Effector memory CD4-positive, alpha-beta T cell (primary cell): ENCODE measurements at places on chromosomes 6 and 20.

DNA sequence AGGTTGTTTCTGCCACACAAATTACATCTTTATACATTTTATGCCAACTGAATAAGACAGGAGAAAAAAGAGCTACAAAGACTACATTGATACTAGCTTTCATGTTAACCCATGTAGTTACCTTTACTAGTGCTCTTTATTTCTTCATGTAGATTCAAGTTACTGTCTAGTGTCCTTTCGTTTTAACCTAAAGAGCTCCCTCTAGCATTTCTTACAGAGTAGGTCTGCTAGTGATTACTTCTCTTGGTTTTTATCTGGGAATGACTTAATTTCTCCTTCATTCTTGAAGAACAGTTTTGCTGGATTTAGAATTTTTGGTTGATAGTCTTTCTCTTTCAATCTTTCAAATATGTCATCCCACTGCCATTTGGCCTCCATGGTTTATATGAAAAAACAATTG is 21.2 kb upstream of the NOP56 start:
- H3K27ac ChIP-seq = no peak overlapping the region
- H3K36me3 ChIP-seq = no peaks in the 10 kb centered on the region
- H3K4me1 ChIP-seq = no peaks in the 10 kb centered on the region
- H3K4me3 ChIP-seq = no peak overlapping the region
- no peaks in the 10 kb centered on the region for H3K27me3 ChIP-seq
- no peak for DNase-seq

- peak; percentile 56 for DNase-seq
- peaks cover 20% of the 10 kb centered on the region for H3K4me1 ChIP-seq
- H3K27me3 ChIP-seq = no peaks in the 10 kb centered on the region
- H3K36me3 ChIP-seq = no peaks in the 10 kb centered on the region
- peak within 1 kb of the TSS; percentile 47 for H3K27ac ChIP-seq
These were observed at the start of gene SLC23A2 for GRCh38 chr20:5001174-5002076. Gene SLC23A2 (minus strand): TSS chr20:5001510. CDS start chr20:4932562, 68,948 bp downstream.

DNA sequence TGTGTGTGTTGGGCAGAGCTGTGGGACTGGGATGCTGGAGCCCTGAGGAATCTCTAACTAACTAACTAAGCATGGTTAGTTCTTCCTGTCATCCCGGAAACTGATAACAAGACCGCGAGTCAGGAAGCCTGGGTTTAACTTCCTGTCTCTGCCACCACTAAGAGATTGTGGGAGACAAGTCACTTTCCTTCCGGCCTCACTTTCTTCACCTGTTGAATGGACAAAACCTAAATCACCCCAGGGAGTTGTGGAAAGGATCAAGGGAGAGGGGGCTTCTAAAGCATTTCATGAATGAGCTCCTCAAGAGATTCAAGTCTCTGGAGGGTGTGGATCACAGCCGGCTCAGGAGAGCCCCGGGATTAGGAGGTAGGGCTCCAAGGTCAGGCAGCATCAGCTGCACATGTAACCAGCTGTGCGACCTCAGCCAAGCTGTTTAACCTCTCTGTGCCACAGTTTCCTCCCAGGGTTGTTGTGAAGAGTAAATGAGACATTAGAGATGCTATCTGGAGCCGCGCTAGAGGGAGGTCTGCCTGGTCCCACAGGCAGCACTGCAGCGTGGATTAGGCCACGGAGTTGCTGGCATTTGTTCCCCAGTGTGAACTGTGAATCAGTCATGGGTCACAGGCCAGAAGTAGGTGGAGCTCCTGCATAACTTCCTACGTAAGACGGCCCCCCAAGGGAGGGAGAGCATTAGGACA is 105.1 kb downstream of the TOX2 start:
- no peaks in the 10 kb centered on the region for H3K36me3 ChIP-seq
- no peaks in the 10 kb centered on the region for H3K27me3 ChIP-seq
- H3K27ac ChIP-seq = no peak overlapping the region
- H3K4me1 ChIP-seq = peaks cover 22% of the 10 kb centered on the region

DNA sequence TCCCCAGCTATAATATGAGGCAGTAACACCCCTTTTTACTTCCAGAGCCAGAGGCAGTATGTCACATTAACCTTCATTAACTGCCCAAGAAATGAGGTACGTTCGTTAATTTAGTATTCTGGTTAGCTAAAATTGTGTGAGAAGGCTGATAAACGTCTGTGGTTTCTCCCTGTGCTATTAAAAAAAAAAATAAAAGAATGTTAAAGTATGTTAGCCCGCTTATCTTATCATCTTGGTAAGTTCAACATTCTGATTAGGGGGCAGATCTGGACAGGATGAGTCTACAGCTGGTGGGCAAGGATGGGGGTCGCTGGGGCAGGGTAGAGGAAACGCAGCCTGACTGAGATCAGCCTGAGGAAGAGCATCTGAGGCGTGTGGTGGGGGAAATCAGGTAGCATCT is 154.0 kb downstream of the PRL start:
- H3K27ac ChIP-seq = no peak overlapping the region
- DNase-seq = no peak
- no peaks in the 10 kb centered on the region for H3K27me3 ChIP-seq
- no peaks in the 10 kb centered on the region for H3K4me1 ChIP-seq

DNA sequence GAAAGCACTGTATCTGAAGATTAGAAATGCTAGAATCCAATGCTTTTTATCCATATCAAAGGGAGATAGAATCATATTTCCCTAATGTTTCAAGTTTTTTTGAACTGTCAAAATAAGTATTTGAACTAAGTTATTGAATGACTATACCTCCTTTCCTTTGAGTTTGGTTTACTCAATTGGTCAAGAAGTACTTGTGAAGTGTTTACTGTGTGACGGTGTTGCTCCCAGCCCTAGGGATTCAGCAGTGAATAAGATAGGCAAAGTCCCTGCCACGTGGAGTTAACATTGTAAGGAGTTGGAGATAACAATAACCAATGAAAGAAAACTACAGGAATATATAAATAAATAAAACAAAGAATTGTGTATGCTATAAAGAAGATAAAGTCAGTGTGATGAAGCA is 535.9 kb downstream of the FRK start:
- H3K27me3 ChIP-seq = no peaks in the 10 kb centered on the region
- no peaks in the 10 kb centered on the region for H3K4me1 ChIP-seq
- no peak overlapping the region for H3K4me3 ChIP-seq
- no peak overlapping the region for H3K27ac ChIP-seq
- no peak for DNase-seq
- no peaks in the 10 kb centered on the region for H3K36me3 ChIP-seq

DNA sequence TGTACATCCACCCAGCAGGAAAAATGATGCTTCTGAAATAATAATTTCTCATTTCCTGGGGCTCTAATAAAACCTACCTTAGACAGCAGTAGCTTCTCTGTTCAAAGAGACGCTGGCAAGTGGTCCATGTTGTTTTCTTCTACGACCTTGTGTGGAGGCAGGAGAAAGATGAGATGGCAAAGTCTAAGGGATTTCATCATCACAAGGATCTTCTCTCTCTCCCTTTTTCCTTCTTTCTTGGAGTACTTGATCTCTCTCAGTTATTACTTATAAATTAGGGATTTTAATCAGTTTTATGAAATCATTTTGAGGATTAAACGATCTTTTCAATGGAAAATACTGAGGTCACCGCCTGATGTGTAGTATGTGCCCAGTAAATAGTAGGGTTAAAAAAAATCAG is 147.5 kb downstream of the BMP7 start:
- H3K4me1 ChIP-seq = no peaks in the 10 kb centered on the region
- no peak for DNase-seq
- no peaks in the 10 kb centered on the region for H3K36me3 ChIP-seq
- H3K27ac ChIP-seq = no peak overlapping the region
- no peak overlapping the region for H3K4me3 ChIP-seq

GRCh38 chr6:142906945-142907470 is 38.0 kb downstream of the HIVEP2 start:
- DNase-seq = no peak
- peak overlapping the region; percentile 47 for H3K4me3 ChIP-seq
- H3K4me1 ChIP-seq = peaks cover 44% of the 10 kb centered on the region
- peak overlapping the region; percentile 91 for H3K27ac ChIP-seq
- H3K36me3 ChIP-seq = no peaks in the 10 kb centered on the region

GRCh38 chr20:31833130-31833930 is 12.1 kb downstream of the FOXS1 start:
- no peaks in the 10 kb centered on the region for H3K4me1 ChIP-seq
- DNase-seq = peak; percentile 17
- no peaks in the 10 kb centered on the region for H3K36me3 ChIP-seq
- H3K27ac ChIP-seq = no peak overlapping the region
- no peaks in the 10 kb centered on the region for H3K27me3 ChIP-seq
- H3K4me3 ChIP-seq = no peak overlapping the region

- H3K27me3 ChIP-seq = no peaks in the 10 kb centered on the region
- no peak for DNase-seq
- H3K4me3 ChIP-seq = no peak overlapping the region
- no peaks in the 10 kb centered on the region for H3K36me3 ChIP-seq
- H3K4me1 ChIP-seq = no peaks in the 10 kb centered on the region
These were observed 280.1 kb upstream of the RGS17 start for GRCh38 chr6:153411070-153411648.

- DNase-seq = no peak
- H3K27me3 ChIP-seq = no peaks in the 10 kb centered on the region
- no peak overlapping the region for H3K4me3 ChIP-seq
- no peak overlapping the region for H3K27ac ChIP-seq
These were observed 54.0 kb upstream of the IPCEF1 start for GRCh38 chr6:154410619-154411072.

GRCh38 chr20:44730441-44730840 is 15.2 kb upstream of the KCNK15 start:
- H3K27me3 ChIP-seq = no peaks in the 10 kb centered on the region
- H3K36me3 ChIP-seq = no peaks in the 10 kb centered on the region
- H3K4me3 ChIP-seq = no peak overlapping the region
- DNase-seq = no peak

GRCh38 chr20:1435337-1435699 is 31.3 kb downstream of the NSFL1C start:
- peaks cover 13% of the 10 kb centered on the region for H3K4me1 ChIP-seq
- no peak overlapping the region for H3K4me3 ChIP-seq
- H3K27me3 ChIP-seq = no peaks in the 10 kb centered on the region
- DNase-seq = no peak

GRCh38 chr20:45968081-45968671 is 3.8 kb downstream of the ZNF335 start:
- H3K36me3 ChIP-seq = peaks cover 58% of the 10 kb centered on the region
- no peak overlapping the region for H3K4me3 ChIP-seq
- H3K27me3 ChIP-seq = no peaks in the 10 kb centered on the region
- H3K27ac ChIP-seq = no peak overlapping the region
- no peak for DNase-seq

DNA sequence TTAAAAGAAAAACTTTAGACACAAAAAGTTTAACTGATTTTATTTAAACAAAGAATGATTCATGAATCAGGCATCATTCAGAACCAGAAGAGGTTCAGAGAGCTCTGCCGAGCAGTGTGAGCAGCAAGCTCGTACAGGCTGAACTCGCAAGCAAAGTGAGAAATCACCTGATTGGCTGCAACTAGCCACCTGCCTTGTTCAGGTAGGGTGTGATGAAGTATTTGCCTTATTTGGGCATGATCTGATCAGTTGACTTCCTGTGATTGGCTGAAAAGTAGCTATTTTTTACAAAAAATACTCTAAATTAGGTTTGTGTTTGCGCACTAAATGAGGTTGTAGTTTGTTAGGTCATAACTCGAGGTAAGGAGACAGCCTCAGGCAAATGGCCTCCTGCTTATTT is 80.7 kb downstream of the HIVEP1 start:
- no peaks in the 10 kb centered on the region for H3K27me3 ChIP-seq
- DNase-seq = no peak
- H3K4me1 ChIP-seq = no peaks in the 10 kb centered on the region
- no peaks in the 10 kb centered on the region for H3K36me3 ChIP-seq
- no peak overlapping the region for H3K27ac ChIP-seq

DNA sequence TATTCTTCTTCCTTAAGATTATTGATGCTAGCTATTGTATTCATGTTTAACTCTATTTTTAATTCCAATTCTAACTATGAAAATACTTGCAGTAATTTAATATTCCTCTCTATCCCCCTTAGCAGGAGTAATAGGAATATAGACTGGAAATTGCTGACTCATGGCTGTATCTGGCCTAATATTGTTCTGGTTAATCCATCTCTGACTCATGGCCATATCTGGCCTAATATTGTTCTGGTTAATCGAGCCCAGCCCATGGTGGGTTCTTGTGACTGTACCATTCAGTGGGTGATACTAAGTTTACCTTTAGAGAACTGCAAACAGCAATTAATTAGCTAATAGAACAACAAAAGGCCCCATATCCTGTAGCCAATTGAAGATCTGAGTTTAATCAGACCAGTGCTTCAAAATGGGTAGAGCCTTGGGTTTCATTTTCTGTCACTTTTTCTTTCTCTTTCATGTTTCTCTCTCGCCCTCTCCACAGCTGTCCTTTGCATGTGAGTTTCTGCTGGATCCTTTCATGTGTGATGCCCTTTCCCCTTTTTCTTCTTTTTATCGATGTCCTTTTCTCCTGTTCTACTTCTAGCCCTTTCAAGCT is 50.6 kb downstream of the SLC22A3 start:
- DNase-seq = no peak
- H3K36me3 ChIP-seq = no peaks in the 10 kb centered on the region
- H3K27ac ChIP-seq = no peak overlapping the region
- no peaks in the 10 kb centered on the region for H3K4me1 ChIP-seq
- H3K27me3 ChIP-seq = no peaks in the 10 kb centered on the region

DNA sequence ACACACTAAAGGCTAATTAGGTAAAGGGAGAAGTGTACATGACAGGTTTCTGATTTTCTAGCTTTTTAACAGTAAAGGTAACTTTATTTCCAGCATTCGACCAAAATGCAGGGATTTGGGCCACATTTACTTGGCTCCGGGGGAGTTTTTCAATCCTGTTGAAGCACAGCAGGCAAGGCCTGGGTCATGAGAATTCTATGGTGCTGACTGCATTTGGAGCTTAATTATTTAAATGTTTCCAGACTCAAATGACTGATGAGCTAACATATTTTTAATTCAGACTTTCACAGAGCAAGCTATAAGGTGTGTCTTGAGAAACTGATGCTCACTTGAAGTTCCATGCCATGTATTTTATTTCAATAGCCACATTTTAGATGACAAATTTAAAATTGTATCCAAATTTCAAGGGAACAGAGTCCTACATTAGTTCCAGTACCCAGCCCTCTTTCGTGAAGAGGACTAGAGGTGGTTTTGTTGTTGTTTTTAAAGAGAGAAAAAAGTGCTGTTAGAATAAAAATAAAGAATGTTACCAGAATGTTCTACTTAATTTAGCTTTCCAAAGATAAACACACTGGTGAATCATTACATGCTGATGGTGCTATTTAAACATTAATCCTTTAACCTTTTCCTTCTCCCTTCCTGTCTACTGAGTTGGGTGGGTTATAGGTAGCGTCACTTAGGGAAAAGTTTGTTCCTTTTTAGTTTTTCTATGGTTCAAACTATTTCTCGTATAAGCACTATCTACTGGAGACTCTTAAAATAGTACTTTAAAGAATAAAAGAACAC is 82.3 kb upstream of the PHACTR2 start:
- H3K27ac ChIP-seq = no peak overlapping the region
- no peak for DNase-seq
- H3K36me3 ChIP-seq = no peaks in the 10 kb centered on the region
- H3K4me1 ChIP-seq = peaks cover 5% of the 10 kb centered on the region
- no peak overlapping the region for H3K4me3 ChIP-seq
